ENCODE measurements at places on chromosomes 2 and 18.

- DNase-seq = no peak
These were observed 361.7 kb upstream of the MYT1L start for GRCh38 chr2:2692599-2693389.

DNA sequence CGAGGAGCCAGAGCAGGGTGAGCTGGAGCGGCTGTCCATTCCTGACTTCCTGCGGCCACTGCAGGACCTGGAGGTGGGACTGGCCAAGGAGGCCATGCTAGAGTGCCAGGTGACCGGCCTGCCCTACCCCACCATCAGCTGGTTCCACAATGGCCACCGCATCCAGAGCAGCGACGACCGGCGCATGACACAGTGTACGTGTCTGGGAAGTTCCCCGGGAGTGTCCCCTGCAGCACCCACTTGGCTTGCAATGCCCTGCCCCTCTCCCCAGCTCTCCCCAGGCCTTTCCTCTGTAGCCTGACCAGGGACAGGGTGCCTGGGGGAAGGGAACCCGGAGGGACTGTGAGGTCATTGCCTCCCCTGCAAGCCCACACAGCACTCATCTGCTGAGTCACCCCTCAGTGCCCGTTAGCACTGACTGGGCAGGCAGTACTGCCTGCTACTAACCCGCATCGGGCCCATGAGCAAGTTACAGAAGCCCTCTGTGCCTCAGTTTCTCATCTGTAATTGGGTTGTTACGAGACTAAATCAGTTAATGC is 29.4 kb upstream of the GMPPA start:
- no peak for DNase-seq

- peak; percentile 75 for DNase-seq
These were observed 2.9 kb downstream of the LRATD1 start for GRCh38 chr2:14635391-14635871.

DNA sequence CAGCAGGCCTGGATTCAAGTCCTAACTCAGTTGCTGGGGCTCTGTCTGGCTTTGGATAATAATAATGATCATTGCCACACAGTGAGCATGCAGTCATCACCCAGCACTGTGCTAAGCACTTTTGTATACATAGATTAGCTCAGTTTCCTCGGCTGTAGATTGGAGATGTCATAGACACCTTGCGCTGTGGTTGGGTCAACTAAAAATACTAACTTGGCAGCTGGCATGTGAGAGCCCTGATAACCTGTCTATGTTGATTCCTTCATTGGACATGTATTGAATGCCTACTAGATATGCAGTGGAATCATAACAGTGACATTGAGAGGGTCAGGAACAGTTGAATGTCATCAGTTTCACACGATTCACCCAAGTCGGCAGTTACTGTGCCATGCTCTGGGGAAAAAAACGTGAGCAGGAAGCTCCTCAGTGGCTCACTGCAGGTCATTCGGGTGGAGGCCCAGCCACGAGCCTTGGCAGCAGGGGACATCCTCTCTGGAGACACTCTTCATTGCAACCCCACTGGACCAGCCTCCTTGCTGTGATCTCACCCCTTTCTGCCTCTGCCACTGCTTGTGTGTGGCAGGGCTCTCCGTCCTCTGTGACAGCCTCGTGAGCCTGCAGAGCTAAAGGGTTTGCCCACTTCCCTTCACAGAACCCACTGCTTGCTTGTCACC is 85.3 kb downstream of the NPAS2 start:
- no peak for DNase-seq

- DNase-seq = no peak
These were observed 32.9 kb downstream of the FAP start for GRCh38 chr2:162210385-162210784.

GRCh38 chr2:169114056-169114455 is 44.7 kb downstream of the DHRS9 start:
- DNase-seq = no peak

DNA sequence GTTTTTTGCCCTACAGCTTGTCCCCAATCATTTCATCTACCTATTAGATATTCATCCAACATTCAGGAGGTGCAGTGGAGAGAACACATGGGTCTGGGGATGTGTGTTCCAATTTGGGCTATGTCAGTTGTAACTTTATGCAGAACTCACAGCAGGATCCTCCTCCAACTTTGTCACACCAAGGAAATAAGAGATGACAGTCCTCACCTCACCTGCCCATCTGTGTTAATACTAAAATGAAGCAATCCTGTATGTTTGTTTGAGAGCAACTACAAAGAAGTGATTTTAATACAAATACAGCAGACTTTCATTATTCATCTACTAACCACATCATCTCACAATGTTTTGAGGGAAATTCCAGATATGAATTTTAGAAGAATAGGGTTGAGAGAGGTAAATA is 126.7 kb downstream of the ARHGAP15 start:
- DNase-seq = no peak

DNA sequence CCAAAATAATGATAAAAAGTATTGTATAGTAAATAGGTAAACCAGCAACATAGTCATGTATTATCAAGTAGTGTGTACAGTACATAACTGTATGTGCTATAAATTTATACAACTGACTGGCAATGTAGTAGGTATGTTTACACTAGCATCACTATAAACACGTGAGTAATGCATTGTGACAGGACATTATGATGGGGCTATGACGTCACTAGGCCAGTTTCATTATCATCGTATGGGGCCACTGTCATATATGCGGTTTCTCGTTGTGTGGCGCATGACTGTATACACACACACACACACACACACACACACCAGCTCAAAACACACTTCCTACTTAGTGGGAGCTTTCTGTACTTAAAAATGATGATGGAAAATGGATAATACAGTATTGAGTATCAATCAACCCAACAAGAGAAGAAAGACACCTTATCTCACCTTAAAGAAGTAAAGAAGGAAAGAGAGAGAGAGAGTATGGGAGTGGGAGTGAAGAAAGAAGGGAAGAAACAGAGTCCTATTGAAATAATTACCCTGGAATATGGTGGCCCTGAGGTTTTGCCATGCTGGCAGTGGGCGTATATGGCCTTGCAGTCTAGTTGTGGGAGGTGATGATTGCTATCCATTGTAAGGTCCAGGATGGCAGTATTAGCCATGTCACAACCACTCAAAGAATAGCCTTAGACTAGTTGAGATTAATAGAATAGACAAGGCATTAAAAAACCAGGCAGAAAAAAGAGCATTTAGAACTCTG is 186.4 kb upstream of the ZNF521 start:
- DNase-seq = no peak

DNA sequence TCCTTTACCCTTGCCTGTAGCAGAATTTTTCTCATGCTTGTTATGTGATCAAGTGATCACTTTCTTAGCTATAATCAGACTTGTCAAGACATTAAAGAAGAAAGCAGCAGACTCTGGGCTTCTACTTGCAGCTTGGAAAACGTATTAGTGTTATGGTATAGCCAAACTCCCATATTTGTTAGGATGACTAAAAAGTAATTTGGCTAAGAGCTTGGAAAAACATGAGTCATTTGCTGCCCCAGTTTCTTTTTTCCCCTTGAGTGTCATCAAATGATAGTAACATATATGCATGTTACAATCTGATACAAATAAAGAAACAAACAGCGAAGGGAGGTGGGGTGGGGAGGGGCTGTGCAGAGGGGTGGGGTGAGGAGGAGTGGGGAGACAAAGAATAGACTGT is 155.5 kb downstream of the IKZF2 start:
- DNase-seq = no peak

GRCh38 chr2:189613077-189613636 is 32.6 kb upstream of the SLC40A1 start:
- no peak for DNase-seq

- DNase-seq = peak; percentile 24
These were observed 664.8 kb downstream of the STK39 start for GRCh38 chr2:167582619-167583018.

DNA sequence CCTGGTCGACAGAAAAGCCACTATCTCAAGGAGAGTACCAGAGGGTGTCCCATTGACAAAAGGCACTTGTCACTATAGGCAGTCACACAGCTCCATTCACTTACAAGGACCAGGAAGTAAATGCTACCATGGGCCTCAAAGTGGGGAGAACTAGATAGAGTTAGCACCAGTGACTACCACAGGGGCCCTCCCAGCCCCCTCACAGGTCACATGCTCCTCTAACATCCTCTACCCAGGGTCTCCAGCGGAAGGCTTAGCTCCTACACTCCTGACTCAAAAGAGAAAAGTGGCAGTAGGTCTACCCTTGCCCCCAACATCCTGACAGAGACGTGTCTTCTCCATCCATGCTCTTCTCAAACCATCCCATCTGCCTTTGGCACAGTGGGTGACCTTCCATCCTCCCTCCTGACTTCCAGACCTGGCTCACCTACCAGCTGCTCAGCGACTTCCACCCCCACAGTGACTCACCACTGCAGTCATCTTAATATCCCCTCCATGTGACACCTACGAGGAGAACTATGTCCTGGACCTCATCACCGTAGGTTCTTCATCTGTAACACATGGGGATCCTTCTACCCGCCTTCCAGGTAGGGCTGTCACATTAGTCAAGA is 5.6 kb upstream of the DNMT3A start:
- no peak for DNase-seq

DNA sequence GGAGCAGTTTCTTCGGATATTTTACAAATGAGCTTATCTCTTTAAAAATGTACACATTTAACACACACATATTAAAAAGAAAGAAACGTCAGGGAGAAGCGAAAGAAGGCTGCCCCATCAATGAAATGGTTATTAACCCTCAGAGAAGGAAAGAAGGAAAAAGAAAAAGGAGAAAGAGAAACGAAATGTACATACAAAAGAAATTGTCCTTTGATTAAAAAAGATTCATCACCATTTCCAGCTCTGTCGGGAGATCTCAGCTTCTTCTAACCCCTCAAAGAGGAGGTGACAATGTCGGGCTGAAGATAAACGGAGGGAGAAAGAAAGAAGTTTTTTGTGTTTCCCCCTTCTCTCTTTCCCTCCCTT is 1.5 kb downstream of the IKZF2 start:
- no peak for DNase-seq

DNA sequence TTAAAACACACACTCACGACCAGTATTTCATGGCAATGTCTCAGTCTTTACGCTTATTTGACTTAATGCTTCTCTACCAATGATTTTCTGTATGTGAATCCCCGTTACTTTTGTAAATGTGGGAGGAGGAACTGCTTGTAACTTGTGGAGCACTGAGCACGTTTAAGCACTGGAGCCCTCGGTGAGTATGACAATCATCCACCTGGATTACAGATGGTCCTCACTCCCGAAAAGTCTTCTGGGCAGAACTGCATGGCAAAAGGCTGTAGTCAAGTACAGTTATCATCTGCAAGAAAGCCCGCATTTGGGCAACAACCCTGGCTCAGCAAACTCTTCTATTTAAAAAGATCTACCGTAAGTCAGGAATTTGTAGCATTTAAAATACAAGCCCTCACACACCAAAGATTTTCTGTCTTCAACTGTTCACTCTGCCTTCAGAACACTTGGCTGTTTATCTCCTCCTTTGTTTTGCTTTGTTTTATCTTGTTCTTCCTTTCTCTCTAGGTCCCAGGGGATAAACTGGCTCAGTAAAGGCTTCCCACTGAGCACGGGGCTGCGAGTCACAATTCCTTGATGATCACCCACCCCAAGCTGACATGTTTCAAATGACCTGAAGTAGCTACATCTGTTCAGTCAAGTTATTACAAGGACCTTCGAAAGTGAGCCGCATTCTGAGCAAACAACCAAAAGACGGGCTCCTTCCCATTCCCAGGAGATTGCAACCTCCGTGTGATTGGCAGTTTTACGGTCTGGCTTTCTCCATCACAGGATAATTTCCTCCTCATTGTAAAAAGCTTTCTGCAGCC is 102.2 kb downstream of the DLGAP1 start:
- DNase-seq = no peak

GRCh38 chr2:224063298-224063648 is 24.2 kb upstream of the SERPINE2 start:
- DNase-seq = no peak

DNA sequence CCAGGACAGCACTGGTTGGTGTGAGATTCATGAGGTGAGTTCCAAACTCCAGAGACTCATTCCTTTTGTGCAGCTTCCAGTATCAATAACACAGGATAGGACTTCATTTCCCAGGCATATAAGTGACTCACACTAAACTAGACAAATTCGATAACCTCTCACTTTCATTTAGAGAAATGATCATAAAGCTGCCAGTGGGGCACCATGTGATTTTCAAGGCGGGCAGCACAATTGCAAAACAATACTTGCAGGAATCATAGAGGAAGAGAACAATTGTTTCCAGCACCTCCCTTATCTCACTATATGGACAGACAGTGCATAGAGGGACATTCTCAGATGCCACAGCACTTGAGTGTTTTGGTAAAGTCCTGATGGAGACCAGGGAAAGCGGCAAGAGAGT is 31.3 kb upstream of the DNAH7 start:
- DNase-seq = no peak

Data from H9 (cell line).